Activated CD4-positive, alpha-beta T cell treated with anti-CD3 and anti-CD28 coated beads, Interleukin-2, amount 10 ng/mL, durations not matched to agents 7 days and 5 days (primary cell): ENCODE measurements at places on chromosomes 7 and 10. TPM values are rescaled to one million over a fixed set of nuclear protein-coding genes. Genes with fewer than 3 reads are reported as not detected.

- no peaks in the 10 kb centered on the region for H3K36me3 ChIP-seq
- no peaks in the 10 kb centered on the region for H3K4me1 ChIP-seq
- no peaks in the 10 kb centered on the region for H3K27me3 ChIP-seq
- DNase-seq, result no peak
- H3K4me3 ChIP-seq, result no peak overlapping the region
Observed at GRCh38 chr10:112875476-112876267, 74.4 kb upstream of the TCF7L2 start.

DNA sequence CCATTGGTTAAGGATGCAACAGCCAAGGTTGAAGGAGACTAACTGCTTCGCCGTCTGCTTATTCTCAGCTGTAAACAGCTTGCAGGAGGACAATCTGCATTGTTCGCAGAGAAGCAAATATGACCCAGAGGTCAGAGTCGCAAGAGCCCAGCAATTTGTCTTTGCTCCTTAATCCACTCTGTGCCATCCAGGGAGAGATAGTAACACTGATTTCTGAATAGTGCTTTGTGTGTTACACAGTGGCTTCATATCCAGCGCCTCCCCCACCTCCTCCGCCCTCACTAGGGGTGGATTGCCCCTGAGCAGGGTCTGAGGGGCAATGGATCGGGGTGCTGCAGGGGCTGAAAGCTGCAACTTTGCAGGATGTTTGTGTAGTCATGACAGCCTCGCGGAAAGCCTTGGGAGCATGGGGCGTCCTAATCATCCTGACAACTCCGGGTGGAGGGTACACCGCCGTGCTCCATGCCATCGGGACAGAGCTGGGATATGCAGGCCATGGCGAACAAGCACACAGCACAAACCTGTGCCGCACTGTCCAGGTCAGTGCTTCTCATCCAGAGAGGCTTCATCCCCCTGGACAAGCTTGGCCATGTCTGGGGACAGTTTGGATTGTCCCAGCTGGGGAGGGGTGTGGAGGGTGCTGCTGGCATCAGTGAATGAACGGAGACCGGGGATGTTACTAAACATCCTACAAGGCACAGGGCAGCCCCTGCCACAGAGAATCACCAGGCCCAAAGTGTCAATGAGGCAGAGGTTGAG lies 103.1 kb upstream of the INSIG1 start:
- no peaks in the 10 kb centered on the region for H3K27me3 ChIP-seq
- no peak for DNase-seq
- H3K27ac ChIP-seq, result no peak overlapping the region
- H3K4me3 ChIP-seq, result no peak overlapping the region
- H3K36me3 ChIP-seq, result peaks cover 7% of the 10 kb centered on the region

ENTPD1 gene
- not detected for total RNA-seq

GRCh38 chr7:151174246-151175046 lies 7.0 kb upstream of the GBX1 start:
- H3K27ac ChIP-seq, result no peak overlapping the region
- H3K36me3 ChIP-seq, result no peaks in the 10 kb centered on the region
- H3K4me1 ChIP-seq, result no peaks in the 10 kb centered on the region
- peaks cover 41% of the 10 kb centered on the region for H3K27me3 ChIP-seq
- H3K4me3 ChIP-seq, result no peak overlapping the region
- no peak for DNase-seq

BLOC1S2 gene
- 42.1 TPM for total RNA-seq

DNA sequence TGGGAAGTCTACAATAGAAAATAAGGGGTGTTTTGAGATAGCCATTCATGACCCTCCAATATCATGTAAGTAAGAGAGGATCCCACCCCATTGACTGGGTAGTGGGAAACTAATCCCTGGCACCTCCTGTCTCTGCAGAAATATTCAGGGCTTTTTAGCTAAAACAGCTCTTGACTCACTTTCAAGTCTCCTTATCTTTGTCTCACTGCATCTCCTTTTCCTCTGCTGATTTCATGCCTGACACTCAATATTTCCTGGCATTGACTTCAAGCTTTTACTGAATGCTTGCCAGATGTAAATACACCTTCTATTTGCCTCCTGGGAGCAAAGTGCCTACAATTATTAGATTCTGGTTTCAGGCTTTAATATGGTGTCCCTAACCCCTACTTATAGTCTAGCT lies 57.1 kb downstream of the CHRM2 start:
- no peaks in the 10 kb centered on the region for H3K27me3 ChIP-seq
- no peak for DNase-seq
- H3K27ac ChIP-seq, result no peak overlapping the region
- no peak overlapping the region for H3K4me3 ChIP-seq
- H3K4me1 ChIP-seq, result no peaks in the 10 kb centered on the region
- H3K36me3 ChIP-seq, result no peaks in the 10 kb centered on the region

GRCh38 chr10:123995461-123996131 lies 97.8 kb downstream of the CHST15 start:
- DNase-seq, result peak; percentile 18
- no peaks in the 10 kb centered on the region for H3K36me3 ChIP-seq
- no peak overlapping the region for H3K4me3 ChIP-seq
- H3K27me3 ChIP-seq, result peaks cover 46% of the 10 kb centered on the region
- peaks cover 9% of the 10 kb centered on the region for H3K4me1 ChIP-seq
- H3K27ac ChIP-seq, result no peak overlapping the region

DNA sequence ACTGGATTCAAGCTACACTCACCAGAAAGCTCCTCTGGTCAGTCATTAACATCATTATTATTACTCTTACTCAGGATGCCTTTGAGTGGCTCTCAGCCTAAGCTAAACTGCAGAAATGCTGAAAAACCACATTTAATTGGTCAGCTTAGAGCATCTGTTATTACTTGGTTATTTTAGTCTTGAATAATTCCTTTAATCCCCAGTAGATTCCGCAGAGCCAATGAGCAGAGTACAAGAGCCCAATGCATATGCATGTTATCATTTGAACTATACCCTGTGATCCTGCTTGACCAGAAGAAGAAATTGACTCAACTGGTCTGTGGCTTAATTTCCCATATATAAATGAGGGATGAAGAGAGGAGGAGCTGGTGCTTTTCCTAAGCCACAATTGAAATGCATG lies 417.6 kb upstream of the C7orf33 start:
- H3K36me3 ChIP-seq, result no peaks in the 10 kb centered on the region
- H3K4me1 ChIP-seq, result no peaks in the 10 kb centered on the region
- H3K27me3 ChIP-seq, result no peaks in the 10 kb centered on the region
- no peak overlapping the region for H3K4me3 ChIP-seq

GRCh38 chr10:132533571-132534260 lies 3.9 kb upstream of the INPP5A start:
- H3K4me3 ChIP-seq, result no peak overlapping the region
- peaks cover 17% of the 10 kb centered on the region for H3K4me1 ChIP-seq
- peaks cover 12% of the 10 kb centered on the region for H3K27me3 ChIP-seq
- DNase-seq, result no peak

- peaks cover 3% of the 10 kb centered on the region for H3K27me3 ChIP-seq
- H3K36me3 ChIP-seq, result no peaks in the 10 kb centered on the region
Observed at GRCh38 chr10:86316990-86317389, 49.6 kb downstream of the GRID1 start.

GRCh38 chr10:3580565-3580964 lies 204.4 kb downstream of the KLF6 start:
- DNase-seq, result no peak
- H3K4me1 ChIP-seq, result peaks cover 7% of the 10 kb centered on the region
- H3K36me3 ChIP-seq, result no peaks in the 10 kb centered on the region
- no peak overlapping the region for H3K27ac ChIP-seq
- H3K4me3 ChIP-seq, result no peak overlapping the region

DNA sequence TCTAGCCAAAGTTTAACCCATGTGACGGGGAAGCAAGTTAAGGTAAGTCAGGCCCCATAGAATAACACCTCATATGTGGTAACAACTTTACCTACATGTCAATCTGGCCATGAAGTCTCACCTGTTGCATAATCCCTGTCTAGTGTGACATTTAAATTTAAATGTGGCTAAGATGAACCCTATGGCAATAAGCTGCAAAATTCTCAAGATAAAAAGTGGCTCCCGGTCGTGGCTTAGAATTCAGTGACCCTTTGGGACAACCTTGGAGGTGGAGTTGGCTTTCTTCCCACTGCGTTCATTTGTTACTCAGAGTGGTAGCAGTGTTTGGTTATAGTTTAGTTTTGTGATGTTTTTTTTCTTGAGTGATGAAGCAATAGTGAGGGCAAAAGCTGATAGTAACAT lies 90.6 kb downstream of the ARID5B start:
- H3K4me3 ChIP-seq, result peak overlapping the region; percentile 66
- H3K27me3 ChIP-seq, result no peaks in the 10 kb centered on the region
- DNase-seq, result no peak
- H3K4me1 ChIP-seq, result peaks cover 85% of the 10 kb centered on the region
- peak overlapping the region; percentile 94 for H3K27ac ChIP-seq

DNA sequence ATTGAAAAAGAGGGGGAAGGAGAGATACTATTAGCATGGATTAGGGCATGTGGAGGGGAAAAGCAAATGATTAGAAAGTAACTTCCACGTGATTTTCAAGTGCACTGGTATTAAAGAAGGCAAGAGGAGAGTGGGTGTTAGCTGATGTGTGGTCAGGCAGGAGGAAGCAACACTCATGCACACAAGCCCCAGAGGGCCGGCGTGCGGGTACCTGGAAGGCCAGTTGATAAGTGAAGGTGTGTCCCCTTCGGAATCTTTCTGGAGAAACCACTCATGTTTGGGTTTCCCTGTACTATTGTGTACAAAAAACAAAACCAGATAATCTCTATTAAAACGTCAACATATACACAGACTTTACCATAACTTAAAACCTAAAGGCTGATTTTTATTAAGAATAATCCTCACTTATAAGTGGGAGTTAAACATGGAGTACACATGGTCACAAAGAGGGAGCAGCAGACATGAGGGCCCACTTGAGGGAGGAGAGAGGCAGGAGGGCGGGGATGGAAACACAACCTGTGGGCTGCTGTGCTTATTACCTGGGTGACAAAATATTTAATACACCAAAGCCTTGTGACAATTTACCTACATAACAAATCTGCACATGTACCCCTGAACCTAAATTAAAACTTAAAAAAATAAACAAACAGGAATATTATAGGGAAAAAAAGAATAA lies 98.9 kb downstream of the SVIL start:
- no peak for DNase-seq
- H3K27me3 ChIP-seq, result no peaks in the 10 kb centered on the region
- no peaks in the 10 kb centered on the region for H3K36me3 ChIP-seq
- no peaks in the 10 kb centered on the region for H3K4me1 ChIP-seq

DNA sequence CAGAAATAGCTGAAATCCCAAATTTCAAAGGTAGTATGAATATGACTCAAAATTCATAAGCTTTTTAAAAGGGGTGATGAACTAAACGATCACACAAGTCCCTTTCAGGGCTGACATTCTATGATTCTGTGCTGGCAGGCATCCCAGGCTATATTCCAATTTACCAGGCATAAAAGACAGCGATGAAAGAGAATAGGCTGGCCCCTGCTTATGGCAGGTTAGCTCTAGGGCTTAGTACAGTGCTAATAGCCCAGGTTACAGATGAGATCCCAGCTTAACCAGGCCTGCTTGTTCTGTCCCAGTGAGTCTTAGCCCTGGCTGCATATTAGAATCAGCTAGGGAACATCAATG lies 56.4 kb downstream of the CDHR3 start:
- H3K4me3 ChIP-seq, result no peak overlapping the region
- H3K27me3 ChIP-seq, result peaks cover 10% of the 10 kb centered on the region
- DNase-seq, result no peak
- H3K36me3 ChIP-seq, result peaks cover 5% of the 10 kb centered on the region
- peaks cover 79% of the 10 kb centered on the region for H3K4me1 ChIP-seq
- no peak overlapping the region for H3K27ac ChIP-seq

GRCh38 chr7:20275637-20276036 lies 55.1 kb upstream of the ITGB8 start:
- H3K27ac ChIP-seq, result no peak overlapping the region
- DNase-seq, result no peak
- no peaks in the 10 kb centered on the region for H3K36me3 ChIP-seq
- no peaks in the 10 kb centered on the region for H3K27me3 ChIP-seq
- H3K4me1 ChIP-seq, result no peaks in the 10 kb centered on the region

GRCh38 chr10:31920538-31920937 lies 8.1 kb downstream of the ARHGAP12 start:
- no peaks in the 10 kb centered on the region for H3K27me3 ChIP-seq
- H3K4me1 ChIP-seq, result peaks cover 75% of the 10 kb centered on the region
- H3K36me3 ChIP-seq, result peaks cover 3% of the 10 kb centered on the region
- DNase-seq, result no peak

DENND2A gene
- not detected for total RNA-seq

DNA sequence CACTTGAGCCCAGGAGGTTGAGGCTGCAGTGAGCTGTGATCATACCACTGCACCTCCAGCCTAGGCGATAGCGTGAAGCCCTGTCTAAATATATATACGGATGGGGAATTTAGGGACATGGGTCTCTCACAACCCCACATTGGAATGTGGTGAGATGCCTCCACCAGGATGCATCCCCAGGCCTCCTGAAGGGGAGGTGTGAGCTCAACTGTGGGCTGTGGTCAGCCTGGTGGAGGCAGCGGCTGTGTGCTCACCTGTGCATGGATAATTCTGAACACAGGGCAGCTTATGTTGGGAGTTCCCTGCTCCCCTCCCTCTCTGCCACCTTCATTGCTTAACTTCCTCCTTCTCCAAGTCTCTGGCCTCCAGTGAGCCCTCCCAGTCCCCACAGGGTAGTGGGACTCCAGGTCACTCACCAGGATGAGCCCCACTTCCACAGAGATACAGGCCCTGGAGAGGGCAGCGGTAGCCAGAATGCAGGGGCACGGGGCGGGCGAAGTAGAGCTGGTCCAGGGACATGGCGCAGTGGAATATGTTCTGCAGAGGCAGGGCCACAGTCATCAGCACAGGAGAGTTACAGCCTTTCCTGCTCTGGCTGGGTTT lies 30.4 kb downstream of the PYROXD2 start:
- no peaks in the 10 kb centered on the region for H3K4me1 ChIP-seq
- DNase-seq, result no peak
- H3K27me3 ChIP-seq, result no peaks in the 10 kb centered on the region
- no peak overlapping the region for H3K27ac ChIP-seq
- H3K36me3 ChIP-seq, result no peaks in the 10 kb centered on the region
- H3K4me3 ChIP-seq, result no peak overlapping the region

C10orf88 gene
- total RNA-seq, result 16.0 TPM

DNA sequence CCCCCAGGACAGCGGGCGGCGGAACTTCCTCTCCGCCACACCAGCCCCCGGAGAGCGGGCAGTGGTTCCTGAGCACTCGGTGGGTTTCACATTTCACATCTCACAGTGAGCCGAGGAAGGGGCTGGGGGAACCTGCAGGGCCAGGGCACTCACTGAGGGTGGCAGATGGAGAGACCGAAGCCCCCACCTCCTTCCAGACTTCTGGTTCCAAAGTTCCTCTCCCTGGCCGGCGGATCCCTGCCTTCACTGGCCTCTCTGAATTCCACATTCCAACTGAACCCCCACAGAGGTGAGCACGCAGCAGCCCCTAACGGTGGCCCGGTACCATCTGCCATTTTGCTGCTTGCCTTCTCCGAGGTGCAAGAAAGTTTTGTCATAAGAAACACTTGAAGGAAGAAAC lies 461.0 kb downstream of the PTPRN2 start:
- DNase-seq, result no peak
- H3K27me3 ChIP-seq, result no peaks in the 10 kb centered on the region
- H3K4me1 ChIP-seq, result no peaks in the 10 kb centered on the region
- no peak overlapping the region for H3K4me3 ChIP-seq

- peak overlapping the region; percentile 88 for H3K27ac ChIP-seq
- DNase-seq, result peak; percentile 83
- peak overlapping the region; percentile 51 for H3K4me3 ChIP-seq
- peaks cover 54% of the 10 kb centered on the region for H3K36me3 ChIP-seq
- H3K27me3 ChIP-seq, result no peaks in the 10 kb centered on the region
Observed at GRCh38 chr10:70162892-70163201, 7.5 kb downstream of the SAR1A start.

- no peak for DNase-seq
- no peaks in the 10 kb centered on the region for H3K4me1 ChIP-seq
- no peaks in the 10 kb centered on the region for H3K27me3 ChIP-seq
- no peaks in the 10 kb centered on the region for H3K36me3 ChIP-seq
- no peak overlapping the region for H3K27ac ChIP-seq
Observed at GRCh38 chr7:153422291-153423209, 629.6 kb upstream of the DPP6 start.
